ENCODE measurements at places on chromosomes 1 and 21.

DNA sequence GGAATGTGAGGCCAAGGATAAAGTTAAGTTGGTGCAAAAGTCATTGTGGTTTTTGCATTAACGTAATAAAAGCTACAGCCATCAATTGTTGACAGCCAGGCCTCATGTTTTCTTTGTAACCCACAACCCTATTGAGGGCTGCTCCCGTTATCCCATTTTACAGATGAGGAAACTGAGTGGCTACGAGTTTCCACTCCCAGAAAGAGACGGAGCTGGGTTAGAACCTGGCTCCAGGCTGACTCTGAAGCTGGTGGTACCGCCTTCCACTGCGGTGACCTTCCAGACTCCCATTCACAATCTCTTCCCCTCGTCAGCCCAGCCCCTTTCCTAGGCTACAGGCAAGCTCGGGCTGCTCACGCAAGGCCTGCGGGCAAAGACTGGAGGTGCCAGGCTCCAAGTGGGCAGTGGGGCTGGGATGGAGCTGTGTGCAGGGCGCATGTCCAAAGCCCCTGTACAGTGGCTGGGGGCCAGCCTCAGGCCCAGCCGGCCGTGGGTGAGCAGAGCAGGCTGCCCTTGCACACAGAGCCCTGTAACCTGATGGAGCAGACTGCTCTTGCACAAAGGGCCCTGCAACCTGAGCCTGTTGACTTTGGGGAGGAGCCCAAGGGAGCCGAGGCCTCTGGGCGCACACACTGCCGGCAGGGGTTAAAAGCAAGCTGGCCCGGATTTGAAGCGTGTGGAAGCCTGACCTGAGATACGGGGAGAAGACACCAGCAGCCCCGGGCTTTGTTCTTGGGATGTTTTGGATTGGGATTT is 97.4 kb upstream of the TMPRSS2 start:
- DNase-seq = no peak

GRCh38 chr1:25634066-25634465 is 17.5 kb downstream of the MAN1C1 start:
- no peak for DNase-seq

GRCh38 chr1:232226197-232226712 is 403.7 kb downstream of the SIPA1L2 start:
- DNase-seq = no peak

GRCh38 chr1:84020151-84020550 is 21.2 kb upstream of the TTLL7 start:
- no peak for DNase-seq

DNA sequence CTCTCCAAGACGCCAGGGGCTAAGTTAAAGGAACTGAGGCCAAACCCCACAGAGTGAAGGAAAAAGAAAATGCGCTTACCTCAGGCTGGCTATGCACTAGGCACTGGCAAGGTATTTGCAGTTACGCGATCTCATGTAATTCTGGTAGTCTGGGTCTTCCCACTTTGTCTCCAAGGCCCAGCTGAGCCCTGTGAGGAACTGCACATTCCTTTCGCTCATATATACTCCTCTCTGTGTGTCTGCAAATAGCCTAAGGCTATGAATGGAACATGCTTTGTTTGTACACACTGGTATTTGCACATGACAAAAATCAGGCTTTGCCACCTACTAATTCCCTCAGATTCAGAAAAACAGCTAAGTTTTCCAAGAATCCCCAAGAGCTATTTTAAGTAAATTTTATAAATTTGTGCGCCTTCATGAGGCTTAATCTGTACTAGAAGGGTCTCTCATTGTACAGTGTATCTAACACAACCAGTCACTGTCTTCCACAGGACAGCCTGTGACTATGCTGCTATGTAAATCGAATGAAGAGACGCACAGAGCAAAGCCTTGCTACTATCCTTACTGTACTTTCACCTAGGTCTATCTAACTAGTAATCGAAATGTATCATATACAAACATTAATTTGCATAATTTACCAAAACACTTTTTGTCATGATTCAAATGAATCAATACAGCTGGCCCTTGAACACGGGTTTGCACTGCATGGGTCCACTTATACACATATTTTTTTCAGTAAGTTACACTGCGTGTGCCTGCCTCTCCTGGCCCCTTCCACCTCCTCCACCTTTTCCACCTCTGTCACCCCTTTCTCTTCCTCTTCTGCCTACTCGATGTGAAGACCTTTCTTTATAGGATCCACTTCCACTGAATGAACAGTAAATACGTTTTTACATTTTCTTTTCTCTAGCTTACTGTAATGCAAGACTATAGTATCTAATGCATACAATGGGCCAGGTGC is 87.0 kb downstream of the SIPA1L2 start:
- DNase-seq = no peak

DNA sequence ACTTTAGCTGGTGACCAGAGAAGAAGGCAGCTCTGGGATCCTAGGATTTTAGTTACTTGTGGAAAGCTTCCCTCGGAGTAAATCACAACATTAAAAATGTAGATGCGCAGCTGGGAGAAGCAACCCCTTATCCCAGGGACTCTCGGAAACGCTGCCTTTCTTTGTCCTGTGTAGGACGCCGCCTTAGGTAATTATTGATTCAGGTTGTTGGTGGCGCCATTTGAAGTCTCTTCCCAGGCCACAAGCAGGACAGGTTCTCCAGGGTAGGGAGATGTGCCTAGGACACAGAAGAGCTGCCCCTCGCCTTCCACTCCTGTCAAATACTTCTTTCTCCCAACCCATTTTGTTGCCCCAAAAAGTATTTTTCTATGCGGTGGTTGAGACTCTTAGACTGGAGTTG is 10.3 kb downstream of the SLC37A1 start:
- DNase-seq = no peak

All from KG1 (cell line).